ENCODE measurements at places on chromosomes 16 and 17.

DNA sequence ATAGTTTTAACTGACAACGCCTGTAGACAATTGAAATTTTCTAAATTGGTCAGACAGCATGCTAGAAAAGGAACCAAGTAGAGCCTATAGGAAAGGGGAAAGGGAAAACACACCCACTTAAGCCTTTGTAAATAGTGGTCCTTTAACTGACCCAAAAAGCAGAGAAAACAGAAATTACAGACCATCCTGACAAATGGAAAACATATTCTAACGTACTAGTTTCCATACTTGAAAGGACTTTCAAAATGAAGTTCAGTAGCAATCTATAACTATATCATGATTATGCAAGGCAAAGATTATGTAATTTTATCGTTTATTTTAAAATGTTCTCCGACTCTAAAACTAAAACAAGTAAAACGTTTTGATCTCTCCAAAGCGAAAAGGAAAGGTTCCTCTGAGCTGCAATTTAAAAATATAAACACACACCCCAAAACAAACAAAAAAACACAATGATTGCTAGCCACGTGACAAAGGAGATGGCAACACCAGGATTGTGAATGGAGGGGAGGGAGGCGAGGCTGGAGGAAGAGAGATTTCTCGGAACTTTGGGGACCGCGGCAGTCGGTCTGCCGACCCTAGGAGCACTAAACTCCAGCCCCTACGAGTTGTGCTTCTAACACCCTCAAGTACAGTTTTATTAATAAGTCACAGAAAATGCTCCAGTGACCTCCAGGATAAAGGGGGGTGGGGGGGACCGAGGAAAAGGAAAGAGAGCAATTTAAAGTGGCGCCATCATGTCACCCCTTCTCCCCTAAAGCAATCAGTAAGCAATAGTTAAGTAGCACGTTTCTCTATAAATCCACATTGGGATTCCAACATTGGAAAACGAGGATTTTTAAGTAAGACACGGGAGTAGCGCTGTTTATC, 1.7 kb downstream of the KANSL1 start:
- peak; percentile 51 for DNase-seq

GRCh38 chr17:73973586-73974409, 229.7 kb upstream of the RPL38 start:
- no peak for DNase-seq

- DNase-seq, result no peak
Measured at GRCh38 chr16:27103954-27104353, 37.2 kb downstream of the C16orf82 start.

DNA sequence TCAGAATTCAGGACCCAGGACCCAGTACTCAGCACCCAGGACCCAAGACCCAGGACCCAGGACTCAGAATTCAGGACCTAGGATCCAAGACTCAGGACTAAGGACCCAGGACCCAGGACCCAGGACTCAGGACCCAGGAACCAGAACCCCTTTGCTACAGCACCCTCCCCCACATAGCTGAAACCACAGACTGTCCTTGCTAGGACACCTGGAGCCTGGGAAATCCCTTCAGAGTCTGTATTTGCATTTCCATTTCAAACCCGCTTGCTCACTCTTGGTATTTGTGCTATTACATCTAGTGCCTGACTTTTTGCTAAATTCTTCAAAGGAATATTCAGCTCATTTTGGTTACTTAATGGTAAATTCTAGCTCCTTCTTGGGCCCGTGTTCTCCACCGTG, 275.8 kb upstream of the MAF start:
- no peak for DNase-seq

- no peak for DNase-seq
Measured at GRCh38 chr17:43987131-43988021, 17.0 kb upstream of the NAGS start.

DNA sequence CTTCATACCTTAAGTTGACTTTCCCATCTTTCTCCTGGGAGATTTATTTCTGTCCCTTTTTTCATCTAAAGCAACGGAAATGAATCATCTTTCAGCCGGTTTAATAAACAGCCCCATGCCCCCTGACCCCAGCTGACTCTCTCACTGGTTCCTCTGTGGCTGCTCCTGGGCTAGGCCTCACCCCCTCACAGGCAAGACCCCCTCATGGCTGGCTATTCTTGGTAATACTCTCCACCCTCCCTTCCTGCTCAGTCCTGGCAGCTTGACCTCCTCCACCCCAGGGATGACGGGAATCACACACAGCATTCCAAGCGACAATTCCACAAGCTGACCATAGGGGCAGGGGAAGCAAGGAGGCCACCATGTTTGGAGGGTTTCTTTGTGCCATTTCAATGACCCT, 1.5 kb upstream of the ADAP2 start:
- no peak for DNase-seq

Data from RKO (cell line).